ENCODE measurements at places on chromosomes 11 and 22.
A peak's percentile ranks its signal among the peaks of the same experiment; 100 is the strongest.

DNA sequence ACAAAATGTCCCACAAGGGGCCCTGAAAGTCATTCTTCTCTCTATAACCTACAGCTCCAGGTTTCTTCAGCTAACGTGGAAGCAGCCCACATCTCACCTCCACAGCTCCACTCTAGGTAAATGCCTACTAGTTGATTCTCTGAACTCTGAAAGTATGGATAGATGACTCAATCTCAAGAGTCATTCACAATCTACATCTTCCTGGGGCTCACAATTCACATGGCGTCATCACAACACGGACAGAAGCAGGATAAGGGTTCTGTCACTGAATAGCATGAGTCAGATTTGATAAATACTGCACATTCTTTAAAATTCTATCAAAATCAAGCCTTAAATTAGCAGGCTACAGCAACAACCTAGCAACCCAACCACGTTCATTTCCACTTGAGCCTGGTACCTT, 96.3 kb downstream of the PLEKHA7 start:
- no peak for DNase-seq

DNA sequence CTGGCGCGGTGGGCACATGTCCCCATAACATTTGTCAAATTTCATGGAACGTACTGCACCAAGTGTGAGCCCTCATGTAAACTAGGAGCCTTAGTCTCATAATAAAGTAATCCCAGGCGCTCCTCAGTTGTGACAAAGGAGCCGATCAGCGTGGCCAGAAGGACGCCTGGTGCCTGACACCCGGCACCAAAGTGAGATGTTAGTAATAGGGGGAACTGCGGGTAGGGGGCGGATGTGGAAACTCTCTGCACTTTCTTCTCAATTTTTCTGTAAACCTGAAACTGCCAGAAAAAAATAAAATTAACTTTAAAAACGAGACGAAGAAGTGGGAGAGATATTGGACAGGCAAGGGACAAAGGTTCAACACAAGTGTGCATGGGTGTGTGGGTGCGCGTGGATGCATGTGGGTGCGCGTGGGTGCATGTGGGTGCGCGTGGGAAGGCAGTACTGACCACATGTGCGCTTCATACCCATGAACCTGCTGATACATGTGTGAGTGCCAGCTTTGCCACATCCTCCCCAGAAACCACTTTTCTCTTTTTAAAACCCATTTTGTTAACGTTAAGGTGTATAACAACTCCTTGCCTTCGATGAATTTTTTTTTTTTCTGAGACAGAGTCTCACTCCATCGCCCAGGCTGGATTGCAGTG, 55.4 kb upstream of the LINC01488 start:
- DNase-seq = no peak

- DNase-seq = no peak
These were observed 21.7 kb downstream of the KCNJ1 start for GRCh38 chr11:128845334-128845780.

GRCh38 chr22:41968601-41969000, 642 bp upstream of the SEPTIN3 start:
- DNase-seq = no peak

- no peak for DNase-seq
These were observed 107.3 kb downstream of the BRD1 start for GRCh38 chr22:49720279-49720959.

- peak; percentile 54 for DNase-seq
These were observed 15.3 kb upstream of the ZC3H12C start for GRCh38 chr11:110077831-110078325.

DNA sequence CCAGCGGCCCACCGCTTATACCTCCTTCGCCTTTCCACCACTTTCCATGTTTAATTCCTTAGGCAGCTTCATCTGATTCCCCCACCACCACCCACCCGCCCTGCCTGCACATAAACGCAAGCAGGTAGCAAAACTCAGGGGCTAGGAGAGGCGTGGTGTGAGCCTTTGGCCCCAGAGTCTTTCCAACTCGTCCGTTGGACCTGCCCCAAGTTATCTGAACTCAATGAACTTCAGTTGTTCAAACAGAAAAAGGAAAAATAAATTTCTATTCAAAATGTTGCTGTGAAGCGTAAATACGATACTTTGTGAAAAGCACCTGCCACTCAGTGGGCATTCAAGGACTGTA, 814 bp upstream of the CDON start:
- no peak for DNase-seq

Measured in choroid plexus epithelial cell (primary cell).